ENCODE measurements at places on chromosomes 1 and 21.

- DNase-seq = no peak
Observed at GRCh38 chr1:214843281-214843680, 239.3 kb upstream of the KCNK2 start.

GRCh38 chr1:184823080-184823479 lies 68.4 kb upstream of the EDEM3 start:
- DNase-seq = no peak

GRCh38 chr1:203288400-203288799 lies 16.9 kb upstream of the BTG2 start:
- no peak for DNase-seq

GRCh38 chr1:69103705-69104385 lies 463.9 kb upstream of the LRRC7 start:
- DNase-seq = no peak

DNA sequence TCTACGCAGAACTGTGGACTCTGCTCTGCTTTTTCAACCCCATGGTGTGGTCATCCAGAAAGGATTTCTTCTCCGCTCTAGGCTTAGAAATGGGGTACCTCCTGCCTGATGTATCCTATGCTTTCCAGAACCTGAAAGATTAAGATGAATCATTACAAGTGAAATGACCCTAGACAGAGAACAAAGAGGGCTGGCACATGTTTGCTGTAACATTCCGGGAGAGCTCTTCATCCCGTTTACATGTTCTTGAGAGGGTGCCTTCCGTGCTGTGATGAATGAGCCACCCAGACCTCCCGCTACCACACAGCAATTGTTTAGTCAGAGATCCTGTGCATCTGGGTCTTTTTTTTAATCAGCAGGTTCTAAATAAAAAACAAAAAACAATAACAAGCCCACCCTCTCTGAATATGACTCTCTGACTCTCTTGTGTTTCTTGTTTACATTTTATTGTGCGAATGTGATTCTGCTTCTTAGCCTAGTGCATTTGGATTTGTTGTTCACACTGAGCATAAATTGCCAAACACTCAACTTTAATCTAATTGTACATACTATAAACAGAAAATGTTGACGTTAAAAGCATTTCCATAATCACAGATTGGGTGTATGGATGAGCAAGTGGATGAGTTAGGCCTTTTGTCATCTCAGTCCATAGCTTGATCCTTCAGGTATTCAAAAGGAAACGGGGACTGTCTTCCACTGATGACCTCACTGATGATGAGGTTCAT lies 87.1 kb downstream of the GPR88 start:
- no peak for DNase-seq

- no peak for DNase-seq
Observed at GRCh38 chr1:230259621-230260020, 166.5 kb downstream of the PGBD5 start.

DNA sequence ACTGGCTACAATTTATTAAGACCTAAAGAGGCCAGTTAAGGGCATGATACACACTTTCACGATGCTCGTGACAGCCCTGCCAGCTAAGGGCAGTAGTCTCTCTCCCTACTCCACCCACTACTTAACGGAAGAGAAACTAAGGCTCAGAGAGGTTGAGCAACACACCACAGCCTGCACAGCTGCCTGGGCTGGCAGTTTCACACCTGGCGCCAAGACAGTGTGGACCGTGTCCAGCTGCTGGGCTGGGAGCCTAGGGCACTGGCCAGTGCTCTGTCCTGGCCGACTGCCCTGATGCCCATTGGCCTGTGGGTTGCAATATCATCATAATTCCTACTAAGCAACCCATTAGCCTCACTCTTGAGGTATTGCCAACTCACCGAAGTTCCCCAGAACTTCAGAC lies 27.6 kb downstream of the TENT5C start:
- DNase-seq = no peak

- DNase-seq = no peak
Observed at GRCh38 chr1:33041026-33041425, 4.3 kb upstream of the AK2 start.

- DNase-seq = no peak
Observed at GRCh38 chr1:210250665-210250997, 18.0 kb downstream of the SERTAD4 start.
